ENCODE measurements at places on chromosomes 3 and 15.

- no peak for DNase-seq
Measured at GRCh38 chr3:23036728-23037127, 166.4 kb upstream of the UBE2E2 start.

- no peak for DNase-seq
Measured at GRCh38 chr3:4794331-4794730, 184.9 kb upstream of the BHLHE40 start.

GRCh38 chr15:101391431-101391830, 96.4 kb upstream of the SNRPA1 start:
- no peak for DNase-seq

DNA sequence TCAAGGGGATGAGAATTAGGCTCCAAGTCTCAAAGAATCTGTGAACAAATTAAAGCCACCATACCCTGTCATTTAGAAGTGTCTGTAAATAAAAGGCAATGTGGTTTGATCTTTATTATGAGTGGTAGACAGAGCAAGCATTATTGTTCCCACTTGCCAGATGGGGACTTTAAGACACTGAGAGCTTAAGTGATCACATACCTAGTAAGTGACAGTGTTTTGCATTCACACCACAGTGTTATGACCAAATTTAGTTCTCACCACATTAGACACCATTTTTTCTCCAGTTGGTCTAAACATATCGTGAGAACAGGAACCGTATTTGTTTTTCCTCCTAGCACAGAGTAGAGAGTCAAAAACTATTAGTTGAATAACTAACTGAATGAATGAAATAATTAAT, 13.2 kb upstream of the ZBED2 start:
- DNase-seq: no peak

DNA sequence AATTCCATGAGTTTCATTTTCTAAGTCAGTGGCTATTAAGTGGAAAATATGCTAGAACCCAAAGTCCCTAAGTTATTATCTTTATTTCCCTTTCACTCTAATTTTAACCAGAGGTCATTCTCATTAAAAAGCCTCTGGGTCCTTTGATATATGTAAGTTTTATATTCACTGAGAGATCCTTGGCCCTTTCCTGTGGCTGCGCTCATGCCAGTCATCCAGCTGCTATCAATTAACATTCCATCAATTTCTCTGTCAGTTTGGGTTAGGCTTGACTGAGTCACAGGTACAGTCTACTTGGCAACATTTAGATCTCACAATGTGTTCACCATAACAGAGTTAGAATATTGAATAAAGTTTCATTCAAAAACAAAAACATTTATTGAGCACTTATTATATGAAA, 58.0 kb upstream of the FBN1 start:
- DNase-seq: no peak

- DNase-seq: no peak
Measured at GRCh38 chr15:70099967-70100473, 2.3 kb upstream of the TLE3 start.

- no peak for DNase-seq
Measured at GRCh38 chr3:179028408-179028807, 43.2 kb downstream of the ZMAT3 start.

- DNase-seq: no peak
Measured at GRCh38 chr3:106692624-106693023, 684.6 kb upstream of the CCDC54 start.

DNA sequence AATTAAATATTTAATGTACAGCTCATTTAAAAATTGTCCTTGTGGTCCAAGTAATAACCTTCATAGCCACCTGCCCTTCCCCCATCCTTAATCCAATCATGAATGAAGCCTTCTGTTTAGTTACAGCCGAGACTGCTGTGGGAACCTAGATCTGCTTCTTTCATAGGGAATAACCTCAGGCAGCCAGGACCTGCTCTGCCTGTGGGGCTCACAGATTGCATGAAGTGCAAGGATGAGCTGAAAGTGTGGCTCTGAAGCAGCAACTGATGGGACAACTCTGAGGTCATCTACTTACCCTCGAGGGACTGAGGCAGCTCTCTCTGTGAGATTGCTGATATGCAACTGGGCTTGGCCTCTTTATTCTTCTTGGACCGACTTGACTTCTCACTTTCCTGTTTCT, 169.8 kb downstream of the POTEB3 start:
- no peak for DNase-seq

DNA sequence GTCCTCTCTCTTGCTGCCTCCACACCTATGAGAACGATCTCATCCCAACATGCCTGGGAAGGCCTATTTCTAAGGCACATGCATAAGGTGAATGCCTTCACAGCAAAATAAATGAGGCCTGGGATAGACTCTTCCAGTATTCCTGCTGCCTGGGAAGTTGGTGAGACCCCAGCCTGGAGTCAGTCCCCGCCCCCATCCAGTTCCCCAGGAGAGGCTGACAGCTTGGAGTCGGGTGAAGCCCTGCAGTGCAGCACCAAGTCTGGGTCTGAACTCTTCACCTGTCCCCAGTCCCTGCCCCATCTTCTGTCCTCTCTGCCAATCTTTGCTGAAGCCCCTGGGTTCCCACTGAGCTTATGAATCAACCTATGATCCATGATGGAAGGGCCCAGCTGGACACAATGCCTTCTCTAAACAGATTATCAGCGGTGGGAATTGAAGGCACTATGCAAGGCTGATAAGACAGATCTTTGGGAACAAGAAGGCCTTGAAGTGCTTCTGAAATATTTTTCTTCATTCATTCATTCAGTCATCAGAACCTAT, 10.2 kb upstream of the APBA2 start:
- DNase-seq: no peak

GRCh38 chr15:69723404-69724096, 270.9 kb downstream of the RPLP1 start:
- DNase-seq: no peak

DNA sequence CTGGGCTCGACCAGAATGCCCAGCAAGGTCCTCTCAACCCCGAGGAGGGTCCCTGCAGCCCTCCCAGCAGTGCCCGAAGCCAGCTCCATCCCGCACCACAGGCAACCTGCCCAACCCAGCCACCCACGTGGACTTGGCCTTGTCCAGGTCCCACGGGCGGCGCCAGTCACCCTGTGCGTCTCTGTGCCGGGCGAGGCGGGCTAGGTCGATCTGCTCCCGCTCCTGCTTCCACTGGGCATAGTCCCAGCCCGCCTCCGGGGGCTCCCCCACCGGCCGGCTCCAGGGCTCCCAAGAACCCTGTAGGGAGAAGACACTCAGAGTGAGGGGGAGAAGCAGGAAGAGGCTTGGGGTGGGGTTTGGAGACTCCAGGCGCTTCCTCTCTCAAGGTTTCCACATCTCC, 3.1 kb downstream of the CCDC9B start:
- no peak for DNase-seq

DNA sequence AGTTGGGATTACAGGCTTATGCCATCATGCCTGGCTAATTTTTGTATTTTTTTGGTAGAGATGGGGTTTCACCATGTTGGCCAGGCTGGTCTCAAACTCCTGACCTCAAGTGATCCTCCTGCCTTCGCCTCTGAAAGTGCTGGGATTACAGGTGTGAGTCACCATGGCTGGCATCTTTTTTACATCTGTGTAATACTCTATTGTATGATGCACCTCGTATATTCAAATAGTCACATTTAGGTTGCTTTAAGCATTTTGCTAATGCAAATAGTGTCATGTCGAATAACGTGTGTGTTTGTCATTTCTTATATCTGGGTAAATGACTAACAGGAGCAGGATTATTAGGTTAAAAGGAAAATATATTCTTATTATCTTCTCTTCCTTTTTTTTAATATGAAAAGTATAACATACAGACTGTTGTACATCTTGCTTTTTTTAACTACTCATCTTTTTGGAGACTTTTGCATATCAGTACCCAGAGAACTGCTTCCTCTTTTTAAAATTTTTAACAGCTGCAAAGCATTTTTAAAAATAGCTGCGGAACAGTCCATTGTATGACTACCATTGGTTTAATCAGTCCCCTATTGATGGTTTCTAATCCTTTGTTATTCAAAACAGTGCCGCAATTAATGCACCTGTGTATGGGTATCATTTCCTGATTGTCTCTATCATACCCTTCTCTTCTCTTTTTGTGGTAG, 13.4 kb downstream of the SCAMP5 start:
- no peak for DNase-seq

DNA sequence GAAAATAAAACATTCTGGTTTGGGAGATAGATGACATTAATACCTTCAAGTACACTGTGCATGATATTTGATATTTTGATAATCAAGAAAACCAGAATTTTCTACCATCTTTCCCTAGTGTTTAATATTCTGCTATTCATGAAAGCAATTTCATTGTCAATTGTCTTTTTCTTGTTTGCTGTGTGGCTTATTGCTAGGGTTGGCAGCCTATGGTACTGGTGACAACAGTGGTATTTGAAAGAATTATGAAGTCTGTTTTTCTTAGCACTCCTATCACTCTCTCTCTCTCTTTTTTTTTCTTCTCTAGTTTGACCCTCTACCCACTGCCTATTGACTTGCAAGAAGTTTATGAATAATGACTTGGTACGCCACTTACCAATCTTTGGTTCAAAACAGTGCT, 15.4 kb downstream of the RNF13 start:
- no peak for DNase-seq

DNA sequence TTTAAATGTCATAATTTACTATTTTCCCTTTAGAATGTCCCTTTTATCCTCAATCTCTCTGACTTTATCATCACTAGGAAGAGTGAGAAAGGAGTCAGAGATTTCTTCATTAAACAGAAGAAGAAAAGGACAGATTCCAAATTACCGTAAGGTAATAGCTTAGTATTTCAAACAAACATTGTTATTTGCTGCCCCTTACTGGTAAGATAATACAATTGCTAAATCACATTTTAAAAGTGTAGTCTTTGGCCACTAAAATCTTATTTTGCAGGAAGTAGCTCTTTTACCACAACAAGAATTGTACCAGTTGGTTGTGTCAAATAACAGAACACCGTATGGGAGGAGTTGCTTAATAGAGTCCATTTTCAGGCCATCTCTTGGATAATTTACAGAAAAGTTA, 53.7 kb downstream of the CGGBP1 start:
- DNase-seq: no peak

GRCh38 chr3:135629701-135630408, 335.7 kb upstream of the PPP2R3A start:
- DNase-seq: no peak

- DNase-seq: no peak
Measured at GRCh38 chr3:138296639-138297038, 33.0 kb downstream of the NME9 start.

GRCh38 chr3:173901649-173902048, 504.1 kb downstream of the NLGN1 start:
- no peak for DNase-seq

DNA sequence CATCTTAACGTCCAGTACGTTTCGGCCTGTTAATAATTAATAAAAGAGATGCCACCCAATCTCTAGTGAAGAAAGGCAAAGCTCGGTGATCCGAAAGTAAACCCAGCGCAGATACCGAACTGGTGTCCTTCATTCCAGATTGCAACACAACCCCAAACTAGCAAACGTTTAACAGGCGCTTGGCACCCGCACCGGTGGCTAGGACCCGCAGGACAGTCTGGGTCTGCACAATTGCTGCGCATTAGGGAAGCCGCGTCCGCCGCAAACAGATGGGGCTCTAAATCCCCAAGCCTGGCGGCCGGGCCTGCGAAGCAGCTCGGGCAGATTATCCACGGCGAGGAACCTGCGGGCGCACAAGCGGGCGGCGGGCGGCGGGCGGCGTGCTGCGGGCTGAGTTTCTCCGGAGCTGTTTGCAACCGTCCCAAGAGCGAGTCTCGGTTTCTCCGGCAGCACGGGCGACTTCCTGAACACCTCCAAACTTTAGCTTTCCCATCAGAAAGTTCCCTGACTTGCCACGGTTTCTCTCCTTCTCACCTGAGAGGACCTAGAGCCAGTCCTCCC, 112.1 kb upstream of the ICE2 start:
- DNase-seq: no peak

DNA sequence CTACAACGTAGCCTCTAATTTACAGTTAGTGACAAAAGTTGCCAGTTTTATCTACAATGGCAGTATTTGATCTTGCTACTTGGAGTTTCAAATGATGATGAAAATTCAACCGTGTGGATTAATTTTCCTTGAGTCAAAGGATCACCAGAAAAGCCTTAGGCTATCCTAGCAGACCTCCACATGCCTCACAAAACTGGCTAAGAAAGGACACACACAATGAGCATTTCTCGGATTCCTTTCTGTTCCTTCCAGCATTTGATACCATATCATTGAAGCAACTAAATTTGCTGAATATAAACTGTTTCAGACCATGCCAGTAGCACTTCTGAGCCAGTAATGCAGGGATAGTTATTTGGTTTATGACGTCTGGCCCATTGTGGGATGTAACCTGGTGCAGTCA, 587.4 kb upstream of the MDFIC2 start:
- DNase-seq: no peak

- no peak for DNase-seq
Measured at GRCh38 chr3:15476378-15476777, 45.1 kb downstream of the COLQ start.

- no peak for DNase-seq
Measured at GRCh38 chr3:9172851-9173321, 76.6 kb downstream of the SRGAP3 start.

DNA sequence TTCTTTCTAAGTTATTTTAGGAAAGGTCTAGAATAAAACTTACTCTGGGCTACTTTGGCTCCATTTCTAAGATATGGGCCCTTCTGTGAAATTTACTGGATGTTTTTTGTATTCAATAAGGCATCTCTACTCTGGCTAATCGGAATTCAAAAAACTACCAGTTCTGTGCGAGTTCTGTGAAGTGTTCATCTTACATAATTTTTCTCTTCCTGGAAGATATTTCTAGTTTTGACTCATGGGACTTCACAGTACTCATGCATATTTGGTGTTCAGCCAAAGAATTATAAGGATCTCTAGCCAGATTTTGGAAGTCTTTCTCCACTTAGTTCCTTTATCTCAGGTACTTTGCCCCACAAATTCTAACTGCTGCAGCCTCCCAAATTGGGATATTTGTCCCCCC, 46.4 kb upstream of the MBNL1 start:
- no peak for DNase-seq

All from activated CD8-positive, alpha-beta memory T cell treated with anti-CD3 and anti-CD28 coated beads for 48 hours (primary cell).